Activated naive CD4-positive, alpha-beta T cell (primary cell): ENCODE measurements at places on chromosomes 12 and 14.

DNA sequence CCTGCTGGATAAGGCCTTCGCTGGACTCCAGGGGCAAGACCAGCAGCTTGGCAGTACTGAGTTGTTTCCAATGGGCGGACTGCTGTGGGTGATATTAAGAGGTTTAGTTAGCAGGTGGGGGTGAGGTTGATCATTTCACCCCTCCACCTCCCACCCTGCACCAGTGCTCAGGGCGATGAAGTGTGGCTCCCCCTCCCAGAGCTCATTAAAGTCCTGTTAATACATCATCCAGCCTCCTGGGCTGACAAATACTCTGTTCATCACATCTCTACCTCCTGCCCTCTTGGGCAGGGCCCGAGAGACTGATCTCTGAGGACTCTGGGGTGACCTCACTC, 2.4 kb upstream of the FIGNL2 start:
- DNase-seq: no peak

- no peak for DNase-seq
Observed at GRCh38 chr12:65296508-65297265, 18.2 kb downstream of the MSRB3 start.

DNA sequence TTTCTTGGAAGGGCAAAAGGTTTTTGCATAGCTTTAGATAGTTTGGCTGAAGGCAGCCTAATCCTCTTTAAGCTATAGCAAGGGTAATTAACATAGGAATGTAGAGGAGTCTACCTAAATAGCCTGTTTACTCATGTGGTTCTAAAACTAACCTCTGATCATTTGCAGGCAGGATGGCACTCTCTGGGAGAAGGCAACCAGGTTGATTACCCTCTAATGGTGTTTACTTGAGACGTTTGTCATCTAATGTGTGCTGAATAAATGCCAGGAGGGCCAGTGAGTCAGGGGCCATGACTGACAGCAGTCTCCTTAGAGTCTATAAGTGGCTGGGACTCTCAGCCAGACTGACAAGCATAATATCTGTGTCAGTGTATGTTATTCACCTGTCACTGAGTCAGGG, 286.4 kb downstream of the PCNX1 start:
- no peak for DNase-seq

DNA sequence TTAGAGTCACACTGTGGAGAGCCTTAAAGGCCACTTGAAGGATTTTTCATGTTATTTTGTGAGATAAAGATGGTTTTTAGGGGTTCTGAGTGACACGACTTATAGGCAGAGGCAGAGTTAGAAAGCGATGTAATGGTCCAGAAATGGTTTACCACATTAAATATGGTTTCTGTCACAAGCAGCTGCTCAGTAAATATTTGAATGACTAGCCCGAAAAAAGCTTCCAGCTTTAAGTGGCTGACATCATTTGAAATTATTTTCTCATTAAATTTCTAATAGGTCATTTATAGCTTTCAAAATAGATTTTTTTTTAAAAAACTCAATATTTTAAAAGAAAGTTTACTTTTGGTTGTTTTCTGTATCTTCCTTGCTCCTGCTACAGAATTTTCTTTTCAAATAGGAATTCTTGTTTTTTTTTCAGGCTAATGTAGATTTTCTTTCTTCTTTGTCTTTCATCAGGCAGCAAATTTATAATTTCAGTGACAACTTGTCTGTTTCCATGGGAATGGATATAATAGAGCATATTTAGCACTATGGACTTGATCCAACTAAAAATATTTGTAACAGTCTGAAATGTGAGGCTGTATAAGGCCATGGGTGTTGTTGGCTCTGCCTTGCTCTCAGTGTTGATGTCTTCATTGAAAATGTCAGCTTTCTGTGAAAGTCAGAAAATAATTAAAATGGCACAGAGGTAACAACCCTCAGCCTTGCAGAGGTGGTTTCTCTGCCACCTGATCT, 700.0 kb downstream of the TMTC2 start:
- DNase-seq: no peak

GRCh38 chr12:120170631-120171030, 23.9 kb downstream of the GCN1 start:
- no peak for DNase-seq

DNA sequence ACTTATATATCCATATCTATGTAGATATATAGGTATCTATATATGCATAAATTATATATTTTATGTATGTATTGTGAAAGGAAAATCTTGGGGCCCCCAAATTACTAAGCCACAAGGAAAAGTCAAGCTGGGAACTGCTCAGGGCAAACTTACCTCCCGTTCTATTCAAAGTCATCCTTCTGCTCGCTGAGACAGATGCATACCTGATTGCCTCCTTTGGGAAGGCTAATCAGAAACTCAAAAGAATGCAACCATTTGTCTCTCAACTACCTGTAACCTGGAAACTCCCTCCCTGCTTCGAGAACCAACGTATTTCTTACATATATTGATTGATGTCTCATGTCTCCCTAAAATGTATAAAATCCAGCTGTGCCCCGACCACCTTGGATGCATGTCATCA, 58.8 kb upstream of the C14orf132 start:
- no peak for DNase-seq

DNA sequence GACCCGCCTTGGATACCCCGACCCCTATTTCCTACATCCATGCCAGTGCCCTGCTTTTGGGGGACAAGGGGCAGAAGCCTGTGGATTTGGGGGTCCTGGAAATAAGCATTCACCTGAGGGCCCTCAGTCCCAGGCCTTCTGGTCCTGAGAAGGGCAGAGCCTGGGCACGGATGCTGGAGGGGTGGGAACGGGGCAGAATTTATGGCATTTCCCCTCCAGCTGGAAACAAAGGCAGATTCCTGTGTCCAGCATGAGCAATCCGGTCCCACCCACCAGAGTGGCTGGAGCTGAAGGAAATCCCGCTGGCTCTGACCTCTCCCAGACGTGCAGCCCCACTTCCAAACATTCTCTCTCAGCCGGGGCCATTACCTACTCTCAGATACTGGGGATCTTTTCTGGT, 9.3 kb downstream of the ANKRD33 start:
- no peak for DNase-seq

DNA sequence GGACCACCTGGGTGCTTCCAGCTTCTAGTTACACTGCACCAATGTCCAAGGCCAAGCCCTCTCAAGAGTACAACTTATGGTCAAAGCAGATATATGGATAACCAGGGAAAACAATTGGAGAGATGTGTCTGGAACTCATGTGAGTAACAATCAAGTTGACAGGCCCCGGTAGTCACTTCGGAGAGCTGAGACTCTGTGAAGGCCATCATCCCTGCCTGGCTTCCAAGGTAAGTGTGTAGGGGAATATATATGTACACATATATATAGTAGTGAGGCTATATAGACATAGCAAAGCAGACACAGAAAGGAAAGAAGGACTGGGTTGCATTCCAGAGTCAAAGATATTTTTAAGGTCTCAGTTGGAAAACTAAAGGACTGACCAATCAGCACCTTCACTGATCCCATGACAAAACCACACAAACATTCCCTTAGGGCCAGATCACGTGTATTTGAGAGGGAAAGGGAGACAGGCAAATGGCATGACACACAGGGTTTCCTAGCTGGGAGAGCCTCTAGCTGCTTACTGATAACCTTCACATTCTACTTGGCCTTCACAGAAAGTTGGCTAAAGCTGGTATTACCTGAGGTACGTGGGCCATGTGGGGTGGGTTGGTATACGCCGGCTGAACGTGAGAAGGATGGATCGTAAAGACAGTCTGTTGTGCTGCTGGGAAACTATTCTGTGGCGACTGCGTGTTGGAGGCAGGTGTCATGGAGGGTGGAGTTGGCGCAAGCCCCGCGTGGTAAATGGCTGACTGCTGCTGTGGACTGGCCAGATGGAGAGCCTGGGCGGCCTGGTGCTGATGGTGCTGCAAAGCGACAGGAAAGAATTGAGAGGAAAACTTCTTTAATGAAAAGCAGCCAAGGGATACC, 50.0 kb downstream of the SH2B3 start:
- DNase-seq: no peak

- no peak for DNase-seq
Observed at GRCh38 chr12:72075401-72075800, 136.8 kb downstream of the TPH2 start.

DNA sequence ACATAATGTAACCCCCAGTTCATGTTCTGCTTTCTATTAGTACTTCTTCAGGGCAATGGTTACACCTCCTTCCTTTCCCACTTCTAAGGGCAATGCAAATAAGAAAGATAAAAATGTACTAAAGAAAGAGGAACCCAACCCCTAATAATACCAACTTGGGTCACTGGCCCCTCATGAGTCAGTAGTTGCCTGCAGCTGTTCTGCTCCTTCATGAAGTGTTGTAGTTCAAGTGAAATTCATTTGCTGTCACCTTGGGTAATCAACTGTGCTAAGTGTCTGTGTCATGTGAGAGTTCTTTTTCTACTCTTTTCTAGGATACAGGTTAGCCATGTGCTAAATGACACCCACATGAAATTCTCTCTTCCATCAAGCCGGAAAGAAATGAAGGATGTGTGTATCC, 91.8 kb downstream of the PLXNC1 start:
- DNase-seq: no peak

- no peak for DNase-seq
Observed at GRCh38 chr12:3842517-3842916, 30.7 kb downstream of the PARP11 start.

GRCh38 chr14:26173581-26174110, 424.2 kb downstream of the NOVA1 start:
- DNase-seq: no peak

DNA sequence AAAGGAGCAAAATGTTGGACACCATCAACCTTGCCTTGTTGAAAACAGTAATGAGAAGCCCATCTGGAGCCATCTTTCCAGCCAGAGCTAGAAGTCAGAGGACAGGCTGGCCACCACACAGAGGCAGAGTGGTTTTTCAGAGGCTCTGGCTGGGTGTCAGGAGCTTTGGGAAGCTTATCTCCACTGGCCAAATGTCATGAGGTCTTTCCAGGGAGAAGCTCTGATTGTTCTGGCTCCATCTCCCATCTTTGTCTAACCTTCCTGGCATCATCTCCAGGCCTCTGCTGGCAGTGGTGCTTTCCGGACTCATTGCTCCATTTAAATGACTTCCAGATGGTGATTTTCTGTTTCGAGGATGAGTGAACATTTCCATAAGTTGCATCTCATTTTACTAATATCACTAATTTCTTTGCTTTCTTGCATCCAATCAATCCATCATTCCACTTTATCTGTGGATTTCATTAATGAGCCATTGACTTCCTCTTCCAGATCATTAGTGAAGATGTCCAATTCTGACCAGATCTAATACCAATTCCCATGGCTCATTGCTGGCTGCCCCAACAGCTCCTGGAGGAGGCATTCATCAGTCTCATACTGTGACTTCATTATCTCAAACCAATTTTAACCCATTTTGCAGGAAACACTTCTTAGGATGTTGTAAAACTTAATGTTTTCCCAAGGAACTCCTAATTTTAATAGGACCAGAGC, 35.3 kb upstream of the TMTC1 start:
- DNase-seq: no peak

DNA sequence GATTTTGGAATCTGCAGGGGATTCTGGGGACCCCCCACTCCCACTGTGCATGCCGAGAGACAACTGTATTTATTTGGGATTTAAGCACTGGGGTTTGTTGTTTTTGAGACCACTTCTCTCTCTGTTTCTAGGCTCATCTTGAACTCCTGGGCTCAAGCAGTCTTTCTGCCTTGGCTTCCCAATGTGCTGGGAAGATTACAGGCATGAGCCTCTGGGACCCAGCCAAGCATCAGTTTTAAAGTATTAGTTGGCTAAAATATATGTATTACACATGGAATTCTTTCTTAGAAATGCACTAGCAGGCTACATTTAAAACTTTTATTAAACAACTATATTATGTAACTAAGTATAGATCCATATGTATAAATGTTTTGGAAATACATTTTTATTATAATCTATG, 78.3 kb downstream of the AEBP2 start:
- no peak for DNase-seq

GRCh38 chr12:132502149-132502881, 12.4 kb downstream of the FBRSL1 start:
- DNase-seq: no peak

DNA sequence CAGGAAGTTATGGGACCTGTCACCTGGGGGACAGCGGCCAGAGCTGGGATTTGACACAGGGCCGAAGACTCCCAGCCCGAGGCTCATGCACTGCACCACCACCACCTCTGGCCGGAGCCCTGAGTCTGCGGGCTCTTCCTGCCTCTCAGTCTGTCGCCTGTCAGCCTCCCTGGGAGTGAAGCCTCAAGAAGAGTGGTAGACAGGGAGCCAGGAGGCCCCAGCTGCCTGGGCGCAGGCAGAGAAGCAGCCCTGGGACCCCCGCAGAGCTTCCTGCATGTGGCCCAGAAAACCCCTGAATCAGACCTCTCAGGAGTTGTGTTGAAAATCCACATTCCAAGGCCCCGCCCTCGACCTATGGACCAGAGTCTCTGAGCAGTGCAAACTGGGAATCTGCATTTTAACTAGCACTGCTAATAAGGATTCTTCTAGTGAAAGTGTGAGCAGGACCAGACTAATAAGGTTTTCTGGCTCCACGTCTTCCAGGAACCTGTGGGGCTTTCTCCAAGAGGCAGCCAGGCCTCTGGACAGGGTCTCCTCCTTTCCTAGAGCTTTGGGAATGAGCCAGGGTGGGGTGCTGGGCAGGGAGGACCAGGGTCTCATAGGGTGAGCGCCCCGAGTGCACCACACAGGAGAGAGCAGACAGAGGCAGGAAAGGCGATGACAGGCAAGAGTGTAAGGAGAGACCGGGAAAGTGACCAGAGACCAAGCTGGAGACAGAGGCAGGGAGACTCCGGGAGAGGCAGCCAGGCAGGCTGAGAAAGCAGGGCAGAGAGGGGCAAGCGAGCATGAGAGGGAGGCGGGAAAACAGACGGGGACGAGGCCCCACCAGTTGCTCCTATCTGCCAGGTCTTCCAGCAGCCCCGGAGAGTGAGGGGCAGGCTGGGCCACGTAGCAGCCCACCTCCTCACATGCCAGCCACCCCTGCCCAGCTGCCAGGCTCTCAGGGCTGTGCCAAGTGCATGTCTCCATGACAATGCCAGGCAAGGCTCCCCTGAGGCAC, 112.4 kb downstream of the BCL11B start:
- DNase-seq: no peak

DNA sequence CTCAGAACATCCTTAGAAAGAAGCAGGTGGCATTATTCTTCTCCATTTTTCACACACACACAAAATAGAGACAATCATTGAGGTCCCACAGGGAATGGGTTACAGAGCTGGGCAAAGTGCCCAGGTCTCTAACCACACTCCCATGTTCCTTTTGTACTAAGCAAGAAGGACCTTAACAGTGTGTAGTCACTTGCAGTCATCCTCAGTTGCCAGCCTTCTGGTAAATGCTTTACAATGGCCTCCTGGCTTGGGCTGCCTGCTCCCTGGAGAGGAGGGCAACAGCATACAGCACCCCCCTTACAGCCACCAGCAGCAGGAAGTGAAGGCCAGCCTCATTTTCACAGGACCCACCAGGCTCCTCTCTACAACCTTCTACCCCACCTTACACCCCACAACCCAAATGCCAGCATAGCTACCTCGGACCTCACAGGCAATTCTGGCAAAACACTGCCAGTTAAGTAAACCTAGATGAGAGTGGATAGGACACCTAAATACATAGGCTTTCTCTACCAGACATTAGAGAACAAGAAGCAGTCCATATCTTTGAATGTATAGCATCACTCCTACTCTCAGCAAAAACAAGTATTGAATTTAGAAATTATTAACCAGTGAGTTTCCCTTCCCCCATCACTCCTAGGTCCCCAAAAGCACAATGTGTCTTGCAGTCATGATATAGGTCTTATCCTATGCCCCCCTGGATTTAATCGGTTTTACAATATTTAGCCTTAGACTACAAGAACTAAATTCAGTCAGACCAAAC, 88.1 kb downstream of the PPP2R5E start:
- DNase-seq: no peak

GRCh38 chr14:80845856-80846255, 95.7 kb downstream of the CEP128 start:
- DNase-seq: no peak
